Activated CD4-positive, alpha-beta T cell treated with anti-CD3 and anti-CD28 coated beads for 1 hour (primary cell): ENCODE measurements at places on chromosomes 6 and 20.

- DNase-seq, result no peak
Measured at GRCh38 chr6:149056777-149057463, 260.6 kb upstream of the TAB2 start.

- no peak for DNase-seq
Measured at GRCh38 chr6:141183368-141183767, 949.4 kb upstream of the GJE1 start.

GRCh38 chr6:45450831-45451230 lies 73.1 kb upstream of the SUPT3H start:
- DNase-seq, result no peak

DNA sequence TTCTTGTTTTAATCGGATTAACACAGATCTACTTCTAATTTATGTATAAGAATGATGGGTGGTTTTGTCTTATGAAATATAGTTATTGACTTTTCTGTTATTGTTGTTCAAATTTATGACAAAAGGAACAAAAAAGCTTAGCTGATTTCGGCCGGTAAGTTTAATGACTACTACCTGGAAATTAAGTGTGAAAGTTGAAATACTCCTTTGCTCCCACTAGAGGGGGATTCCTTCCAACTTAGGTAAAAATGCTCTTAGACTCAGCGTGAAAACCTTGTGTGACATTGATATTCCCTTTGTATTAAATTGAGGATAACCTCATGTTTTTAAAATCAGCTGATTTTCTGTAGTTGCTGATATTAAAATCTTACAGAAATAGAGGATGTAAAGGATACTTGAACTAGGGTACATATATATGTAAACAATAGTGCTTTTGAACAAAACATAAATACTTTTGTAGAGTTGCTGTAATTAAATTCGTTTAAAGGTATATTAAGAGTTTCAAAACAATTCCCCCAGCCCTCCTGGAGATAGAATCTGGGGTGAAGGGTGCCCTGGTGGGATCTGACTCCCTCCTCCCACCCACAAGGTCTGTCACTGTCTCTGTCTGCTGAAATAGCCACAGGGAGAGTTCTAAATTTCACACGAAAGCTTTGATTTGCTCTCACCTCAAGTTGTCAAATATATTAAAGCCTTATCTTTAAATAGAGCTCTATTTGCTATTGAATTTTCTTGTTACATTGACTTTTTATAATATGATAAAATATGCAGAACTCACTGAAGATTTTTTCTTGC lies 257.5 kb downstream of the ARID1B start:
- no peak for DNase-seq

DNA sequence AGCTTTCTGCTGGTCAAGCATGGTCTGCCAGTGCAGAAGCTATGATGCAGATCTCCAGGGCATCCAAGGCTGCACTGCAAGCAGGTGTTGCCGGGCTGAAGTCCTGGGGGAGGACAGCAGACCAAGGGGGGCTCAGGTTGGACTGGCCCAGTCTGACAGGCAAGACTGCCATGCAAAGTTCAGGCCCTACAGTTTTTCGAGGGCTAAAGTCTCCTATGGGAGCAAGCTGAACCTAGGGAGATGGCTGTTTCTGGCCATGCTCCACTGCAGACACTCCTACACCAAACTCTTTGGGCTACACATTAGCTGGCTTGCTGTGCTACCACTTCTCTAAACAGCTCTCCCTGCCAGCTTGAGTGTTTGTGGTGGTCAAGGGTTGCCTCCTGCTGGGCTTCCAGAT lies 130.0 kb upstream of the SYNCRIP start:
- DNase-seq, result no peak
